ENCODE measurements at places on chromosomes 12 and 14.

DNA sequence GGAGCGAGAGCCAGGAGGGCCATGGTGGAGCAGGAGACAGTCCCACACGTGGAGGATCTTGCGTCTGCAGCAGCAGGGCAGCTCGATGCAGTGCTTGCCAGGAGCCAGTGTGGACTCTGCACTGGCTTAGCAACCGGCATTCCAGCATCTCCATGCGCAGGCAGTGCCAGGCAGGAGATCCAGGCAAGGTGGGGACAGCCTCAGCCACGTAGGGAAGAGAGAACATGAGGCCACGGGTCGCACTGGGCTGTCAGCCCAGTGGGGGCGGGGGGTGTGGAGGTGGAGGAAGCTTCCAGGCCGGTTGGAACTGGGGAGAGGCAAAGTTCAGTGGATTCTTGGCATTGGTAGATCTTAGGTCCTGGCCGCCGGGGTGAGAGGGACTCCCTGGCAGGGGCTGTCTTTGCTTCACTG lies 121.0 kb upstream of the EVL start:
- no peak for DNase-seq

DNA sequence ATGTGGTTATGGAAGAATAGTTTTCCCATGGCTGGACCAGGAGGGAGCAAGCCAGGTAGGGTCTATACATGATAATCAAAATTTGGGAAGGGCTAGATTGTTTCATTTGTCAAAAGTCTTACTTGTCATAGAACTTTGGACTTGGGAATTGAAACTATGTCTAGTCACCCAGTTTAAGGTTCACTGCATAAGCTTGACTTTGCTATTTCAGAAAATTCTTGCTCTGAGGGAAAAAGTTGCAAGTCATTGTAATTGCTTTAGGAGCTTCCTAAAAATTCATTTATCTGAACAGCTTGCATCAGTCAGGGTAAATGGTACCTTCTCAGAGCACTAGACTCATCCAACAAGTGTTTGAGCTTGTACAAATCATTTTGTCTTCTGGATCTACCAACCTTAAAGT lies 1194.7 kb downstream of the GALC start:
- no peak for DNase-seq

DNA sequence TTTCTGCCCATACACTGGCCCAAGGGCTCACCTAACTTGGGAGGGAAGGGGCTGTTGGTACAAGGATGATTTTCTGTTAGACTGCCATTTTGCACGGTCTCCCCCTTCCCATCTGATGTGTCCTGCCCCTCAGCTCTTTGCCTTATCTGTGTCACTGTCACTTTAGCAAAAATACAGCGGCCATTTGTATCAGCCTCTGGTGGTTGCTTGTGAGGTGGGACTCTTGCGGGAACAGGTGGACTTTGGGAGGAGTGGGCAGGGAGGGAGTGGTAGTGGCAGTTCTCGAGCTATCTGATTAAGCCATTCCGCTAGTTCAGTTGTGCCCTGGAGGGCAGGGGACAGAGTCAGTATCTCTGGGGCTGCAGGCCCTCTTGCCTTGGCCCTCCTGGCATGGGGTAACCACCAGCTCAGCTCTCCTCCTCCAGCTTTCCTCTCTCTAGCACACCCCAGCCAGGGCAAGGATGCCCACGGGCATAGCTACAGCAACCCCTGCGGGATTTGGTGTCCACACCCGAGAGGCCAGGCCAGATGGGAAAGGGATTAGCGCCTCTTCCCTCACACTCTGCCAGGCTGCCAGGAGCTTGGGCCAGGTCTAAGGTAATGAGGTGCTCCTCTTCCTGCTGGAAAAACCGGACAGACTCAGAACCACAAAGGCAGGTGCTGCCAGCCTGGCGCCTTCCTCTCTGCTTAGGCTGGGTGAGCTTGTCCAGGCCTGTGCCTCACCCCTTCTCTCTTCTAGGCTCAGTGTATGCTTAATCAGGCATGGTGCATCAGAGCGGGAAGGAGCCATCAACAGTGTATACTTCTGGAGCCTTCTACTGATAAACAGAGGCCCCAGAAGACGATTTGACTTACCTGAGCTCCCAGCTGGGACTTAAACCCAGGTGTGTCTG lies 8.7 kb downstream of the SLC48A1 start:
- DNase-seq: no peak

GRCh38 chr12:119011231-119011630 lies 29.9 kb downstream of the SRRM4 start:
- no peak for DNase-seq

GRCh38 chr14:100641274-100641860 lies 54.1 kb upstream of the BEGAIN start:
- DNase-seq: no peak

Measured in uterus (tissue), 4 donors.